T-helper 2 cell (primary cell): ENCODE measurements at places on chromosomes 5 and 9.

DNA sequence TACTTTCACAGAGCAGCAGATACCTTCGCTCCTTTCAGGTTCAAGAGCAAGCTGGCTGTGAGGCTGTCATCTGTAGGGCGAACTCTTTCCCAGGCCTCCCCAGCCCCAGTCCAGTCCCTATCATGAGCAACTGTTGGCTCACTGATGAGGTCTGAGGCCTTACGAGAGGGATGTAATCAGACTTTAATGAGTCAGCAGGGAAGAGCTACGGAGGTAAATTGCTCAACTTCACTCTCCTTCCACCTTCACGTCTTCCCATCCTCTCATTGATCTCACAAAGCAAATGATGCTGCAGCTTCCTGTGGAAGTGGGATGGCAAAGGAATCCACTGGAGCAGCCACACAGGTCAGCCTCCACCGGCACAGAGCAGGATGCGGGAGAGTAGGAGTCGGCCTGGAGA, 130.7 kb upstream of the TBCA start:
- no peak for DNase-seq

DNA sequence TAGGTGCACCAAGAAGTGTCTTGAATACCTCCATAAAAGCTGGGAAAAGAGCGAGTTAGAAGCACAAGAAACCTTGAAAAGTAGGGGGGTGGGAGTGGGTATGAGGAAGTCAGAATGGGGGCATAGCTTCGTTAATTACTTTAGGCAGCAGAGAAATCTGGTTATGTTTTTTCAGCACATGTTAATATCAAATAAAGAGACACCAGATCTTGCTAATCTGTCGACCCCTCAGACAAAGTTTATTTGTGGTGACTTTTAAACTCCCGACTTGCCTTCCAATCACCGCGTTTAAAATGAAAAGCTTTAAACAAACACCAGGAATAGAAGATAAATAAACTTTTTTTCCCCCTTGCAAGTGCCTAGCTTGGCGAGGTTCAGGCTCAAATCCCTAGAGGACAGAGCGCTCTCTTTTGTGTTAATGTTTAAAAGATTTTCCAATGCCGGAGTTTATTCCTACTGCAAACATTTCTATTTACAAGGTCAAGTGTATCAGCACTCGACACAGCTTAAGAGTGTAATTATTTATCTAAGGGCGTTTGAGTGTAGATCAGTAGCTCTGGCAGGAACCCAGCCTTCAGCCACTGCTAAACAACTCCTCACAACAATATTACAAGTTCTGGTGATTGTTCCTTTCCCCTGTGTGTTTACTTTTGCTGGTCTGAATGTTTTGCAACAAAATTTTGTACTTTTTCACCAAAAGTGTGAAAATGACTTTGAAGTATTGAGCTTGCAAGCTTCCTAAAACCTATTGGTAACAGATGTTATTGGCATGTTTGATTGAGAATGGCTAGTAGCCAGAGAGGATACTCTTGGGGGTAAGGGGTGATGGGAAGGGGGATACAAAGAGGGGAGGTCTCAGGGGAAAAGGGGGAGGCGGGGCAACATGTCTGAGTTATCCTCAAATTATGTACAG, 3.8 kb downstream of the GAS1 start:
- no peak for DNase-seq

- no peak for DNase-seq
Observed at GRCh38 chr9:124038239-124038638, 26.7 kb downstream of the LHX2 start.

DNA sequence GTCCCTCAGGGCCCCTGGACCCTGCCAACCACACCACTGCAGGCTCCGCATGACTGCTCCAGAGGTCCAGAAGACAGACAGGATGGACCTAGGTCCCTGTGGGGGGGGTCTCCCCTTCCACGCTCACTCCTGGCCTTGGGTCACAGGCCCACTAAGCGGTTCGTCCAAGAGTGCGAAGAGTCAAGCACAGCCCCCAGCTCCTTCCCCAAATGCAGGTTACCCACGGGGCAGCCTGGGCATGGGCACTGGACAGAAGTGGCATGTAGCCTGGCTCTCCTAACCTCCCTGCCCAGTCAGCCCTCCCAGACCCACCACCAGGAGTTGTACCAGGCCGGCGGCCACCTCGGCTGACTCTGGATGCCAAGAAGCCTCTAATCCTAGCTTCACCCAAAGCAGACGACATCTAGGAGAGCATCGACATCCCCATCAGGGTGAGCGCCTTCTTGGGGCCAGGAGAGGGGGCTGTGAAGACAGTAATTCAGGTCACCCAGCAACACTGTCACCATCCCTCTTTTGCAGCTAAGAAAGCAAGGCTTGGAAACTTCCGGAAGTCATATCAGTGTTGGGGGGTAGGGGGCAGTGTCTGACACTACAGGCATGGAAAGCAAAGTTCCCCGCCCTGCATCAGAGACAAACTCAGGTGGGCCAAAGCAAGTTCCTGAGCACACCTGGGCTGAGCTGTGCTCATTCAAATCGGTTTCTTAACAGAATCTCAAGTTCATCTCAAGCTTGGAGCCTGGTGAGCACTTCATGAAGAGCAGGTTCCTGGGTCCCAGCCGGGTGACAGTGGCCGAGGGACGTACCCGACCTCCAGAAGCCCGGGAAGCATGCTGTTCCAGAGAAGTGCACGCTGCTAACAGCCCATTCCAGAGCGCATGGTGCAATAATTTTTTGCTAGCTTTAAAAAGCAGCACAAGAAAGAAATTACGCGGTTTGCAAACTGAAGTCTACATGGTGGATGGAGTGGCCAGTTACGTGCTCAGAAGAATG, 68.7 kb downstream of the SEMA4D start:
- peak; percentile 47 for DNase-seq

DNA sequence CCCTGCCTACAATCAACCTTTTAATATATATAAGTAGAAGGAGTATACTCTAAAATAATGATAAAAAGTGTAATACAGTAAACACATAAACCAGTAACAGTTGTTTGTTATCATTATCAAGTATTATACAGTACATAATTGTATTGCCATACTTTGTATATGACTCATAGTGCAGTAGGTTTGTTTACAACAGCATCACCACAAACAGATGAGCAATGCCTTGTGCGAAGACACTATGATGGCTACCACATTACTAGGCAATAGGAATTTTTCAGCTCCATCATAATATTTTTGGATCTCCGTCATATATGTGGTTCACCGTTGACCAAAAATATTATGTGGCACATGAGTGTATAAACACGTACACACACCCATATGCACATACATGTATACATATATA, 69.7 kb upstream of the APC start:
- DNase-seq = no peak

DNA sequence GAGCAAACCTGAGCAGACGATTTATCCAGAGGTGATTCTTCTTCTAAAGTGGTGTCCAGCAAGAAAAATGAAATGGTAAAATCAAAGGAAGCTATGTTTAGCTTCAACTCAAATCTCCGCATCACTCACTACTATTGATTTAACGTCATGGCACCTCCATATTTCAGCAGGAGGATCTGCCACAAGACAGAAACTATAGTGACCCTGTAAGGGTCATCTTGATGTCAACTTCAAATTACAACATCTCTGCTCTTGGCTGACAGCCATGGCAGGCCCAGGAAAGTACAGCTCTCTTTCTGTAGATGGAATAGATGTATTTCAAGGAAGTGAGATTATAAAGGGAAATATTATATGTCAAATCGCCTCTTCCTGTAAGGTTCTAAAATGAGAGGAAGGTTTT, 10.1 kb upstream of the EFNA5 start:
- DNase-seq = no peak

DNA sequence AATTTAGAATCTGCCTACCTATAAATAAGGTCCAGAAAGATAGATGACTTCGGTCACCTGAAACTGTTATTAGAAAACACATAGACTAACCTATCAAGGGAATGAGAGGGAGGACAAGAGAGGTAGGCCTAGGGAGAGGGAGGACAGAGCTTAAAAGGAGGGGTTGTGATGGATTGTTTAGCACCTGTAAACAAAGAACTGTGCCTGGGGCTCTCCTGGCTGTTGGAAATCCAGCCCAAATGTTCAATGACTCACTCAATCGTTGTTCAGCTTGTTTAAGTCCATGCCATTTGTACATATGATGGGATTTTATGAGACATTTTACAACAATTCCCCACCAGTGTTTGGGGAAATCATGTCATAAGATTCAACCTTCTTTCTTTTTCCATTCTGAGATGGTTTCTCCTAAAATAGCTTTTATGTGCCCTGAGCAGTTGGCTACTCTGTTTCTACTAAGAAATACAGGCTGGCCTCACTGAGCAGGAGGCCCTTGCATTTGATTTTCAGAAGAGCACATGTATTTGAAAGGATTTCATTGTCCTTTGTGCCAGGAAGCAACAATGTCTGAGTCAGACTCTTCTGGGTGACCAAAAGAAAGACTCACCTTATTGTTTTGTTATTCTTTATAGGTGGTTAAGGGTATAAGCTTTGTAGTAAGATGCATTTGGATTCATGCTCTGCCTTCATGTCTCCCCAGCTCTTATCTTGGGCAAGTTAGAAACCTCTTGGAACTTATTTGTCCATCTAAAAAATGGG, 48.2 kb upstream of the GPR151 start:
- no peak for DNase-seq

- DNase-seq = no peak
Observed at GRCh38 chr5:154238776-154239481, 48.4 kb downstream of the GALNT10 start.

- no peak for DNase-seq
Observed at GRCh38 chr9:130484362-130485072, 39.8 kb downstream of the ASS1 start.

GRCh38 chr5:39015743-39016586, 58.2 kb downstream of the RICTOR start:
- no peak for DNase-seq

- no peak for DNase-seq
Observed at GRCh38 chr9:78158286-78158685, 77.6 kb upstream of the CEP78 start.

DNA sequence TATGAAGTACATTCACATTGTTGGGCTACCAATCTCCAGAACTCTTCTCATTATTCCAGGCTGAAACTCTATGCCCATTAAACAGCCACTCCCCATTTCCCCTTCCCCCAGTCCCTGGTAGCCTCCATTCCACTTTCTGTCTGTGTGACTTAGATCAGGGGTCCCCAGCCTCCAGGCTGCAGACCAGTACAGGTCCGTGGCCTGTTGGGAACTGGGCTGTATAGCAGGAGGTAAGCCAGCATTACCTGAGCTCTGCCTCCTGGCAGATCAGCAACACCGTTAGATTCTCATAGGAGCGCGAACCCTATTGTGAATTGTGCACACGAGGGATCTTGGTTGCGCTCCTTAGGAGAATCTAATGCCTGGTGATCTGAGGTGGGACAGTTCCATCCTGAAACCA, 23.1 kb downstream of the ZNF618 start:
- DNase-seq = no peak

DNA sequence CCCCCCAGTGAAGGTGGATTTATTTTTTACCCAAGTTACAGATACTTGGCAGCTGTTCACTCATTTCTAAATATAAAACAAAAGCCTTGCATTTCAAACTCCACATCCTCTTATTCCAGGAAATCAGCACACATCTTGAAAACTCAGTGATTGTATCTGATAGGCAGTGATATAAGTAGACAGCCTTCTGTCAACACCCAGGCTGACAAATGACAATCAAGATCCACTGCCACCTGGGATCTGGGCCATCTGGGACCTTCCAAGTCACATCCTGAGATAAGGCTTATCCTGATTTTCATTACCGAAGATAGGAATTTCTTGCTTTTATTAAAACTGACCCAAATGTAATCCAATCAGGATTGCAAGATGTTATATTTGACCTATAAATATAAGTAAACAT, 201.3 kb upstream of the PUM3 start:
- no peak for DNase-seq

DNA sequence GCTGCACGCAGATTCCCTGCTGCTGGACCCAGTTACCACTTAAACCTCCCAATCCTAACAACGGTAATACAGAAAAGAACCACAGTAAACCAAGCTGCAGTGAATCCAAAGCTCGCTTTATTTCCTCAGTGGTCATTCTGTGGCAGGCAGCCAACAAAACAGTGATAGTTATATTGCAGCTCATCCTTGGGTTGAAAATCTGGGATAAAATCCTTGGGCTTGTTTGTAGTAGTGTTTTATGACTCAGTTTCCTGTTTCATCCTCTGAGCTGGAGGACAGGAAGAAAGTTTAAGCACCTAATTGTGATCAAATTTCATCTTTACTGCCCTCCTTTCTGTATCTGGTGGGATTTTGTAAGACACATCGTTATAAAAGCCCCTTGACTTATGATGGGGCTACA, 31.4 kb downstream of the HMGCR start:
- DNase-seq = no peak

- DNase-seq = no peak
Observed at GRCh38 chr9:94287877-94288513, 28.9 kb downstream of the ZNF169 start.

DNA sequence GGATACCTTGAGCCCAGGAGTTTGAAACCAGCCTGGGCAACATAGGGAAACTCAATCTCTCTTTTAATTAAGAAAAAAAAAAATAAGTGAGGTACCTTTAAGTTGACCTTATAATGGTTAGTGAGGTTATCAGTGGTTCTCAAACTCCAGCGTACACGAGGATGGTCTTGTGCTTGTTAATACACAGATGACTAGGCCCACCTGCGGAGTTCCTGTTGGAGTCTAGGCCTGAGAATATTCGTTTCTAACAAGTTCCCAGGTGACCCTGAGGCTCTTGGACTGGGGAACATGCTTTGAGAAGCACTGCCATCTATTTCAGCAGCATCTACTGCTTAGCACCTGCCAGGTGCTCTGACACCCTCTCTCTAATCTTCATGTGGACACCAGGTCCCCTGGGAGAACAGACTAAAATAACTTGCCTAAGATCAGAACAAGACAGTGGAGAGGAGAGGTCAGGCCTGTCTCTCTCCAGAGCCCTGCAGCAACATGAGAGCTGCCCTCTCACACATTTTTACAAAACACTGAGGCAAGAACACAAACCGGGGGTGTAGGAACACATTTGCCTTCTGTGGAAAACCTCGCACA, 24.6 kb downstream of the TLE1 start:
- DNase-seq = no peak

GRCh38 chr9:131889437-131890251, 149.8 kb upstream of the RAPGEF1 start:
- DNase-seq = no peak

GRCh38 chr5:136420168-136420898, 55.0 kb upstream of the TRPC7 start:
- DNase-seq = no peak

- DNase-seq = no peak
Observed at GRCh38 chr9:134399435-134400056, 73.3 kb downstream of the RXRA start.

DNA sequence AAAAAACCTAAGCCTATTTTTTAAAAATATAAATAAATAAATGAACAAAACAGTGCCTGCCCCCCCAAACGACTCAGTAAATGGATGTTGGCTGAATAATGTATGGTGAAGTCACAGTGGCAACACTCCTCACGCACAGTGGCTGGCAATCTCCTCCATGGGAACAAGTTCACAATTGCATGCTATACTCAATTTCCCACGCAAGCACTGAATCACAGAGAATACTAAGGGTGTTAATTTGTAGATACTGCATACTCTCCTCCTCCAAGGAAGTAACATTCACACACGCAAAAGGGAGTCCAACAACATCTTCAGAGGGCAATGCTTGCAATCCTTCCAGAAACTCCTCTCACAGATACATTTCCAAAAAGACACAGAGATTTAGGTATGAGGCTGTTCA, 47.5 kb downstream of the SERINC5 start:
- no peak for DNase-seq

- no peak for DNase-seq
Observed at GRCh38 chr9:99365233-99365980, 143.3 kb downstream of the SEC61B start.
